ENCODE measurements at places on chromosomes 16 and 17.

GRCh38 chr16:89842471-89843408 is 14.5 kb downstream of the SPIRE2 start:
- DNase-seq: no peak

DNA sequence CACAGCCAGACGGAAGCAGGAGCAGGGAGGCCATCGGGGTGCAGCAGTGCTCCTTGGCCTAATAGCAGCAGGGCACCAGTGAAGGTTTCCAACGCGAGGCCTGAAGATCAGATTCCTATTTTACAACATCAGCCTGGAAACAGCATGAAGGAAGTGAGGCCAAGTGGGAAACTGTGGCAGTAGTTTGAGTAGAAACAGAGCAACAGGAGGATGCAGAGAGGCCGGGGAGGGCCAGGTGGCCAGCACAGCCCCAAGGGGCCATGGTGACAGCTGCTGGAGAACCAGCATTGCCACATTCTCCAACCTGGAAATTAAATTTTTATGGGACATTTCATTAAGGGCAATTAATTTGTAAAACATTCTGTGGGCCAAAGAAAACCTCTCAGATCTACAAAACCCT is 3.4 kb upstream of the ANKRD11 start:
- DNase-seq: no peak

DNA sequence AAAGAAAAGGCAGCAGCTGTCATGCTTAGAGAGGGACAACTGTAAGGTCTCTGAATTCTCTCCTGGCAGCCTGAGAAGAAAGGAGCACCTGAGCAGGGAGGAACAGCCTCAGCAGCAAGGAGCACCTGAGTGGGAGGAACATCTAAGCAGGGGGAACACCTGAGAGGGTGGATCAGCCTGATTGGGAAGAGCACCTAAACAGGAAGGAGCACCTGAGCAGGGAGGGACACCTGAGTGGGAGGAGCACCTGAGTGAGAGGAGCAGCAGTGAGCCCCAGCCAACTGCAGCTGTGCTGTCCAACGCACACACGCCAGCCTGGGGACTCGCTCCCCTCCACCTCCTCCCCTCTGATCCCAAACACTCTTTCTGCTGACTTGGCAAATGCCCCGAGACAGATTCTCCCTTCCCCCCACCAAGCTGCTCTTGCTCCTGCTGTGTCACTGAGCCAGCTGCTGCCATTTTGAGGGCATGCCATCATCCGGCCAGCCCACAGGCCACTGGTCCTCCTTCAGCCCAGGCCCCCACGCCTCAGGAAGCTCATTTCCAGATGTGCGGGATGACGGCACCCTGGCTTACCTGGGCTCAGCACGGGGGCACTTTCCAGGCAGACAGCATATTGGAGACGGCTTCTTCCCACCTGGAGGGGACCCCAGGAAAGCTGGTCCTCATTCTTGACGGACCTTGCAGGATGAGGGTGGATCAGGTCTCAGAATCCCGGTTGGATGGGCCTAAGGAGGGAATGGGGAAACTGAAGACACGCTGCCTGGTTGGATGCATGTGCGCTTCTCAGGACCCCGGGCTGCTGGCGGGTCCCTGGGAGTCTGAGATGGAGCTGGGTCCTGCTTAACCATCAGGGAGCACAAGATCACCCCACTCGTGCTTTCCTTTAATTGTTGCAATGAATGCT is 57.7 kb upstream of the RBFOX3 start:
- no peak for DNase-seq

DNA sequence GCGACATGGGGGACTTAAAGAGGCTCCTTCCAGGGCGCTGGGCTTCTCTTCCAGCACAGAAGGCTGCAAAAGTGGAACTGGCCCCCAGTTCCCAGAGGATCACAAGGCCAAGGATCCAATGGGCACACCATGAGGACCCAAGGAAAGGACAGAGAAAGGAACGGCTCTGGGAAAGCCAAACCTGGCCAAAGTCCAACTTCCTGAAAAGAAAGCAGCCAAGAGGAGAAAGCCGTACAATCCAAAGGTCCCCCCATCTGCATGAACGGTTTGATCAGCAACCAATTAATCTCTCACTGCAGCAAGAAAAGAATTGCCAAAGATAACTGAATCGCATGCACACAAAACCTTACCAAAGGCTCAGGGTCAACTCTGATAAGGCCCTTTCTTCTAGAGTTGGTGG is 19.8 kb upstream of the ICAM2 start:
- no peak for DNase-seq

DNA sequence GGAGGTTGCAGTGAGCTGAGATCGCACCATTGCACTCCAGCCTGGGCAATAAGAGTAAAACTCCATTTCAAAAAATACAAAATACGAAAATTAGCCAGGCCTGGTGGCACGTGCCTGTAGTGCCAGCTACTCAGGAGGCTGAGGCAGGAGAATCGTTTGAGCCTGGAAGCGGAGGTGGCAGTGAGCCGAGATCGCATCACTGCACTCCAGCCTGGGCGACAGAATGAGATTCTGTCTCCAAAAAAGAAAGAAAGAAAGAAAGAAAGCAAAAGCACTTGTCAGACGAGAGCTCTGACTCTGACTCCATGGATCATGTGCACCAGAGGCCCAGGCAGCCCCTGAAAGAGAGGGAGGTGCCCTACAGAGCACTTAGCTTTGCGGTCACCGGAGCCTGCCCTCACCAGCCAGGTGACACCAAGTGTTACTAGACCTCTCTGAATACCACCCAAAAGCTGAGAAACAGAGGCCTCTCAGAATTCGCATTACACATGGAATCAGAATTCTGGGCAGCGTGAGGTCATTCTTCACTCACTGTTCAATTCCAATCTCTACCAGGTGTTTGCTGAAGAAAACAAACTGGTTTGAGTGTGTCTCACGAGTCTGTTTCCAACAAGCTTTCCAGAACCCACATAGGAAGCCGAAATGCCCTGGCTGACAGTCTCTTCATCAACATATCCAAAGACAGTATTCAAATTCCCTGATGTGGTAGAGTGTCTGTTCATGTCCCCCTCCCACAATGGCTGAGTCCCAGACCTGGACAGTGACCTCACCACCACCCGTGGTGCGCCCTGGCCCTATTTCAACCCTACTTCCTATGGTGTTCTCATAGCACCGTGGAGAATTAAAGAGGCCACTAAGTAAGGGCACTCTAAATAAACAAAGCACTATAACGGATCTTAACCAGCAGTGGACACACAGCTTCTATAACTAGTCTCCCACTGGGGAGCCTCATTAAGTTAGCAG is 1.5 kb downstream of the FLCN start:
- peak; percentile 33 for DNase-seq

DNA sequence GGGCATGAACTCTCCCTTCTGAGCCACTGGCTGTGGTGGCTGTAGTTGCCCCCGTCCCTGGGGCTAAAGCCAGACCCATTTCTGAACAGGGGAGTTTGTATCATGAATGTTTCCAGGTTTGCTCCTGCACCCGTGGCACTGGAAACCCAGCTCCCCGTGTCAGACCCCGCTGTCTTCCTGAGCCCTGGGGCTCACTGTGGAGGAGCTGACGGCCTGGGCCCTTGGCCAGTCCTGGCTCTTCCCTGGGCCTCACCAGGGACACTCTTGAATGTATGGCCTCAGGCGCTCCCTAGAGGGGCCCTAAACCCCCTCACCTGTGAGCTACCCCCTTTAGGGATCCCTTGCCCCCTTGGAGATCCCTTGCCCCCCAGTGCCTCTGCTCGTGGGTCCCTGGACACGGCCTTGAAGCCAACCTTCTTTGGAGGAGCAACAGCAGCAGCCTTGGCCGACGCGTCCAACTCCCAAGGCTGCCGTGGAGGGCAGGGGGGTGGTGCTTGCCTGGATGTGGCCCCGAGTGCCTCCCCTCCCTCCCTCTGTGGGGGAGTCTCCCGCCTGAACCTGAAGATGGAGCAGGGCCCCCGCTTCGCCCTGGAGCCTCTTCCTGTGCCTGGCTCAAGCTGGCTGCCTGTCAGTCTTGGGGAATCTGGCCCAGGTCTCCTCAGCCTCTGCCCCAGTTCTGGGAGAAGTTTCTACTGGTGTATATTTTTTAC is 15.9 kb downstream of the CASKIN2 start:
- DNase-seq: no peak

Measured in globus pallidus (tissue), 1 donor.